ENCODE measurements at places on chromosomes 16 and 17.
A peak's percentile ranks its signal among the peaks of the same experiment; 100 is the strongest.

DNA sequence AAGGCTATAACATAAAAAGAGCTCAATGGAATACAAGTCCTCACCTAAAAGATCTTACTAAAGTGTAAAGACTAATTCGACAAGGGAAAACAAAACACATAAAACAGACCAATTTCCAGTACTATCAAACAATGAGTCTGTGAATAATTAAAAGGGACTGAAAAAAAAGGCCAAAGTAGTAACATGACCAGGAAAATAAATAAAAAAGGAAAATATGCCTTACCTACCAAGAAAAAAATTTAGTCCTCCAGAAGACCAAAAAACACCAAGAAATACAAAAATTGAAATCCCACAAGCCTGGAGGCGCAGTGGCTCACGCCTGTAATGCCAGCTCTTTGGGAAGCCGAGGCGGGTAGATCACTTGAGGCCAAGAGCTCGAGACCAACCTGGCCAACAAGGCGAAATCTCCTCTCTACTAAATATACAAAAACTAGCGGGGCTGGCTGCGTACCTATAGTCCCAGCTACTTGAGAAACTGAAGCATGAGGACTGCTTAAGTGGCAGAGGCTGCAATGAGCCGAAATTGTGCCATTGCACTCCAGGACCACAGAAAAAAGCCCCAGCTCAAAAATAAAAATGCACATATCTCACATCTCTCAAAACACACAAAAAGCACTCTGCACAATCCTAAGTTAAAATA, 60.8 kb downstream of the TEX14 start:
- H3K27ac ChIP-seq: no peak overlapping the region
- DNase-seq: peak; percentile 96
- H3K27me3 ChIP-seq: no peaks in the 10 kb centered on the region
- no peaks in the 10 kb centered on the region for H3K4me1 ChIP-seq

DNA sequence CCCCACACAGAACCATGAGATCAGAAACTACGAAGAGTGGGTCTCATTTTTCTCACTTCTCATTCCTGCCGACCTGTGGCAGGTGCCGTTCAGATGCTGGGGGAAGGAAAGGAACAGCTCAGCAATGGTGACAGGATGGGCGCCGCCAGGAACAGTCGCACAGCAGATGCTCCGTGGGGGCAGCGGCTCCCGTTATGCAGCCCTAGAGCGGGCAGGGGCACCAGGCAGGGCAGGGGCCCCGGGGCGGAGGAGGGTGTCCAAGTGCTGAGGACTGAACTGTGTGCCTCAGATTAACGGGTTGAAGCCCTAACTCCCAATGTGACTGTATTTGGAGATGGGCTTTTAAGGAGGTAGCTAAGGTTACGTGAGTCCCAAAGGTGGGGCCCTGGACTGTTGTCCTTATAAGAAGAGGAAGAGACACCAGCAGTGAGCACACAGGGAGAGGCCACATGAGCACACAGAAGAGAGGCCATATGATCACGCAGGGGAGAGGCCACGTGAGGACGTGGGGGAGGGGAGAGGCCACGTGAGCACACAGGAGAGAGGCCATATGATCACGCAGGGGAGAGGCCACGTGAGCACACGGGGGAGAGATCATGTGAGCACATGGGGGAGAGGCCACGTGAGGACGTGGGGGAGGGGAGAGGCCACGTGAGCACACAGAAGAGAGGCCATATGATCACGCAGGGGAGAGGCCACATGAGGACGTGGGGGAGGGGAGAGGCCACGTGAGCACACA, 95.7 kb upstream of the METRNL start:
- no peak overlapping the region for H3K4me3 ChIP-seq
- H3K4me1 ChIP-seq: no peaks in the 10 kb centered on the region

- no peaks in the 10 kb centered on the region for H3K36me3 ChIP-seq
- peak overlapping the region; percentile 13 for H3K4me3 ChIP-seq
- DNase-seq: no peak
- no peak overlapping the region for H3K27ac ChIP-seq
- peaks cover 33% of the 10 kb centered on the region for H3K27me3 ChIP-seq
Observed at GRCh38 chr17:9023392-9024218, 2.3 kb downstream of the NTN1 start.

GRCh38 chr16:75457485-75458021, 6.9 kb downstream of the TMEM170A start:
- H3K36me3 ChIP-seq: no peaks in the 10 kb centered on the region
- DNase-seq: no peak
- H3K4me1 ChIP-seq: peaks cover 2% of the 10 kb centered on the region
- no peaks in the 10 kb centered on the region for H3K27me3 ChIP-seq
- no peak overlapping the region for H3K27ac ChIP-seq

- H3K4me1 ChIP-seq: no peaks in the 10 kb centered on the region
- H3K36me3 ChIP-seq: no peaks in the 10 kb centered on the region
- no peaks in the 10 kb centered on the region for H3K27me3 ChIP-seq
- no peak for DNase-seq
Observed at GRCh38 chr16:56774016-56774680, 44.2 kb downstream of the NUP93 start.

DNA sequence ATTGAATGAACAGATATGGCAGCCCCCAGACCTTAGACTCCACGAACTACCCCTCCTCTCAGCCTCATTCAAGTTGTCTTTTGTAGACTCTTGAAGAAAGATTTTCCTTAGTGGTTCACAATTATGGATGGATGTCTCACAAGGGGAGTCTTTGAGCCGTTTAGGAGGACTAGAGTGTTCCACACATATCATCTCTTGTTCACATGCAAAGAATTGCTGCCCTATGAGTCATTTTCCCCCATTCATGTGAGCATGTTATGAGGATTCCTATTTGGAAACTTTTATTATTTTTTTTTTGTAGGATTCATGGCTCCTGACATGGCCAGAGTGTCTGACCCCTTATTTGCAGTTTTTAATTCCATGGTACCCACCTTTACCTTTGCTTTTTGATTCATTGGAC, 237.1 kb downstream of the SHISA9 start:
- no peaks in the 10 kb centered on the region for H3K4me1 ChIP-seq
- no peak for DNase-seq
- H3K36me3 ChIP-seq: no peaks in the 10 kb centered on the region
- H3K27me3 ChIP-seq: no peaks in the 10 kb centered on the region
- H3K27ac ChIP-seq: no peak overlapping the region
- H3K4me3 ChIP-seq: no peak overlapping the region

- no peak overlapping the region for H3K27ac ChIP-seq
- no peak overlapping the region for H3K4me3 ChIP-seq
- H3K4me1 ChIP-seq: peaks cover 7% of the 10 kb centered on the region
- no peaks in the 10 kb centered on the region for H3K27me3 ChIP-seq
- DNase-seq: no peak
Observed at GRCh38 chr16:19874026-19874425, 10.6 kb downstream of the GPRC5B start.

DNA sequence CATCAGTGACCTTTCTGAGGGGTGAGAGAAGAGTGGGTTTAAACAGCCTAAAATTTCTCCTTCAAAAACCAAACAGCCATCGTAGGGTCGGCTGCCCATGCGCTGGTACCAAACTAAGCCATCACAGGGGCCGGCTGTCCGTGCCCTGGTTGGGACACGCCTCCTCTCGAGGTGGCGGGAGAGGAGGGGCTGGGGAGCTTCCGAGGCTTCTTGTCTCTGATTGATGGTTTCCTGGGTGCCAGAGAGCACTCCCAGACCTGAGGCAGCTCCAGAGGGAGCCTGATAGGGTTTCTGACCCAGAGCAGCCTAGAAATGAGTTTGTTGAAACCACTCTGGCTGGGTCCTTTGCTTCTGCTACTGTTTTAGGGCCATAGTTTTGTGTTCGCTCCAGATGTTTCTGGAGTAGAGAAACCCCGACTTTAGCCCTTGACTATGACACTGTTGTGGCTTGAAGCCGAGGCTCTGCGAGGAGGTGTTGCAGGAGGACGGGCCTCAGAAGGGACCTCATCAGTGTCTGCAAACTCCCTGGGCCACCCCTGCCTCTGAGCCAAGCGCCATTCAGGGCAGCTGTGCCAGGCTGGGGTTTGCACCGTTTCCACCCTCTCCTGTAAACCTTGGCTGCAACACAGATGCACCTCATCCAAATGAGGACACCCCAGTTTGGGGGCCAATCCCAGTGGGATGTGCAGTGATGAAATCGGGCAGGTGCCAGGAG, 6.2 kb downstream of the ZNF276 start:
- peak; percentile 68 for DNase-seq
- H3K4me3 ChIP-seq: no peak overlapping the region
- no peak overlapping the region for H3K27ac ChIP-seq
- no peaks in the 10 kb centered on the region for H3K27me3 ChIP-seq

DNA sequence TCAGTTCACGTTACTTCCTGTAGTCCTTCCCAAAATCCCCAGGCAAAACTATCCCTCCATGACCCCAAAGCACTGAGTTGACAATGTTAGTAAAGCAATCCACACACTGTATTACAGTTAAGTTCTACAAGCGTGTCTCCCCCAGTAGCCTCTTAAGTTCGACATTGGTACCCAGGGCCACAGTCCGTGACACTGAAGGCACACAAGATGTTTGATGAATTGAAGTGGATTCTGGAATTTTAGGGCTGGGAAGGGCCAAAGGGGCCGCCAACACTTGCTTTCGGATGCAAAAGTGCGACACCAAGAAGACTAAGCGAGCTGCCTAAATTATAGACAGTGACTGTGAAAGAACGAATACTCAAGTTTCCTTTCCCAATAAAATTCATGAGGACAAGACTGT, 1.5 kb downstream of the VPS35 start:
- H3K27ac ChIP-seq: no peak overlapping the region
- H3K4me3 ChIP-seq: no peak overlapping the region
- DNase-seq: peak; percentile 11
- peaks cover 7% of the 10 kb centered on the region for H3K4me1 ChIP-seq

DNA sequence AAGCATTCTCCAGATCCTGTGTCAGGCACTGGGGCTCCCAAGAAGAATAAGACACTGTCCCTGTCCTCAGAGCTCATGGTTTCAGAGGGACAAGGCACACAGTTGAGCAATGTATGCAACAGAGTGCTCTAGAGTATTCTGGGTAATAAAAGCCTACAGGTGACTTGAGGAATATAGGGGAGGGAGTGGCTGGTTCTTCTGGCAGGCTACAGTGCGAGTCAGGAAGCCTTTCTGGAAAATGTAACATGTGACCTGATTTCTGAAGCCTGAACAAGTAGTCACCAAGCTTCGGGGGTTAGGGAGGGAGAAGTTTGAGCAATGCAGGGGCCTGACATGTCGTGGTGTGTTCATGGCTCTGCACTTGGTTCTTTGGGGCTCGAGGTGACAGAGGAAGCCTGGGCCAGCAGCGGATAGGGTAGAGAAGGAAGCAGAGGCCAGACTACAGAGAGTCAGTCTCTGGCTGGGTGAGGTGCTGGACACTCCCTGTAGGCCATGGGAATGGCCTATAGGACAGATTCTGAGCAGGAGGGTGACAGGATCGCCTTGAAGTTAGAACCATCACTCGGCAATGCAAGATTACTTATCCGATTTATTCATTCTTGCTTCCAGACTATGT, 16.0 kb upstream of the LRRC75A start:
- no peak overlapping the region for H3K27ac ChIP-seq
- no peak for DNase-seq
- no peak overlapping the region for H3K4me3 ChIP-seq
- peaks cover 4% of the 10 kb centered on the region for H3K4me1 ChIP-seq
- H3K27me3 ChIP-seq: no peaks in the 10 kb centered on the region

GRCh38 chr16:20166531-20167235, 93.0 kb upstream of the GPR139 start:
- H3K4me3 ChIP-seq: no peak overlapping the region
- H3K4me1 ChIP-seq: no peaks in the 10 kb centered on the region
- no peaks in the 10 kb centered on the region for H3K27me3 ChIP-seq
- DNase-seq: peak; percentile 77
- no peak overlapping the region for H3K27ac ChIP-seq
- no peaks in the 10 kb centered on the region for H3K36me3 ChIP-seq

GRCh38 chr17:26731005-26731921, 562.7 kb upstream of the WSB1 start:
- no peak for DNase-seq
- no peaks in the 10 kb centered on the region for H3K36me3 ChIP-seq
- no peak overlapping the region for H3K27ac ChIP-seq
- H3K4me1 ChIP-seq: no peaks in the 10 kb centered on the region

- no peaks in the 10 kb centered on the region for H3K4me1 ChIP-seq
- H3K27me3 ChIP-seq: no peaks in the 10 kb centered on the region
- no peaks in the 10 kb centered on the region for H3K36me3 ChIP-seq
- H3K27ac ChIP-seq: no peak overlapping the region
Observed at GRCh38 chr16:70470927-70471341, 16.5 kb downstream of the FCSK start.

DNA sequence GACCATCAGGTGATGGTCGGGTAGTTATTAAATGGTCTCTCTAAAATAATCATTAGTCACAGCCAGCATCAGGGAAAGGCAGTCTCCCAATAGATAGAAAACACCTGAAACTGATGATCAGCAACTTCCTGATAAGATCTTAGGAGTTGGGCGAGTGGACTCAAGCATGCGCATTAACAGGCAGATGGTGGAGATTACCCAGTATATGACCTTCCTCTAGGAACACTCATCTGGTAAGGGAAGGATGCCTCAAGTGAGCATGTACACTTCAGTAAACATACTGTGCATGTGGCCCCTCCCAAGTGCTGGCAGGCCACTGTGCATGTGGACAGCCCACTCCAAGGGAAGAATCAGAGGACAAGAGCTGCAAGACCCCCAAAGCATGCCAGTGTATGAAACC, 105.9 kb downstream of the ABCC12 start:
- no peaks in the 10 kb centered on the region for H3K36me3 ChIP-seq
- no peaks in the 10 kb centered on the region for H3K27me3 ChIP-seq
- H3K4me1 ChIP-seq: peaks cover 43% of the 10 kb centered on the region
- peak; percentile 42 for DNase-seq
- peak overlapping the region; percentile 77 for H3K27ac ChIP-seq

GRCh38 chr17:8029121-8029520, 9.7 kb upstream of the ALOX15B start:
- H3K4me1 ChIP-seq: no peaks in the 10 kb centered on the region
- H3K4me3 ChIP-seq: no peak overlapping the region
- peak; percentile 30 for DNase-seq
- H3K27ac ChIP-seq: no peak overlapping the region

DNA sequence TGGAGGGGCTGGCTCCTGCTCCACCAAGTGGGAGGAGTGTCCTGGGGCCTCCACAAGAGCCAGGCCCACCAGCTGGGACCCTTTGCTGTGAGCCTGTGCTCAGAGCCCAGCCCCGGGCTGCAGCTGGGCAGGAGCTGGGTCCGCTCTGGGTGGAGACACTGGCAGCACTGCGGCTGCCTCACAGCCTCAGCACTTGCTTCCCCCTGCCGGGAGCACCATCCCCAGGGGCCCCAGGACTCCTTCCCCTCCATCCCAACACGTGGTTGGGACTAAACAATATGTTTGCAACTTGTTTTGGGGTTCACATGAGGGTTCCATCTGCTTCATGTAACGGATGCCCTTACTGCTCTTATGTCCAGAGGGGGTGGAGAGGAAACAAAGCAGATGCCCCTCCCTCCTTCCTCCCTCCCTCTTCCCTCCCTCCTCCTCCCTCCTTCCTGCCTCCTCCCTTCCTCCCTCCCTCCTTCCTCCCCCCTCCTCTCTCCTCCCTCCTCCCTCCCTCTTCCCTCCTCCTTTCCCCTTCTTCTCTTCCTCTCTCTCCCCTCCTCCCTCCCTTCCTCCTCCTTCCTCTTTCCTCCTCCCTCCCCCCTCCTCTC, 16.3 kb upstream of the CBFA2T3 start:
- H3K36me3 ChIP-seq: no peaks in the 10 kb centered on the region
- DNase-seq: peak; percentile 10
- no peak overlapping the region for H3K4me3 ChIP-seq

GRCh38 chr16:67244387-67245185, 2.7 kb downstream of the FHOD1 start:
- peaks cover 29% of the 10 kb centered on the region for H3K4me1 ChIP-seq
- no peak overlapping the region for H3K27ac ChIP-seq
- DNase-seq: peak; percentile 77
- no peaks in the 10 kb centered on the region for H3K36me3 ChIP-seq
- H3K27me3 ChIP-seq: peaks cover 3% of the 10 kb centered on the region
